ENCODE measurements at places on chromosomes 2 and 18. TPM values are rescaled to one million over a fixed set of nuclear protein-coding genes. Genes with fewer than 3 reads are reported as not detected.

DNA sequence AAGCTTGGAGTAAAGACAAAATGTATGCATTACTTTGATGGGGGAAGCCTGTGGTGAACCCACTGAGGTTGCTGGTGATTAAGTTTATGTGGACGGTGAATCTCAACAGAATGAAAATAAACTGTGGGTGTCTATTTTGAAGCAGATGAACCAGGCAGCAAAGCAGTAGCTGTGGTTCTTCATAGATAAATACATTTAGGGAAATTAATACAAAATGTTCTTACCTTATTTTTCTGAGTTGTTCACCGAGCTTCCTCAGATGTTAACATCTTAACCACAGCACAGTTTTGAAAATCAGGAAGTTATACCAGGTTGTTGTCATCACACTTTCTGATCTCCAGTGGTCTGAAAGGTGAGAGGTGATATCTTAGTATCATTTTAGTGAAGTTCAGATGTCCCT, 53.9 kb downstream of the NCK2 start:
- no peak for DNase-seq

Gene MALT1
- total RNA-seq, result 69.0 TPM

- no peak for DNase-seq
Measured at GRCh38 chr18:57052173-57052572, 94.7 kb upstream of the BOD1L2 start.

DNA sequence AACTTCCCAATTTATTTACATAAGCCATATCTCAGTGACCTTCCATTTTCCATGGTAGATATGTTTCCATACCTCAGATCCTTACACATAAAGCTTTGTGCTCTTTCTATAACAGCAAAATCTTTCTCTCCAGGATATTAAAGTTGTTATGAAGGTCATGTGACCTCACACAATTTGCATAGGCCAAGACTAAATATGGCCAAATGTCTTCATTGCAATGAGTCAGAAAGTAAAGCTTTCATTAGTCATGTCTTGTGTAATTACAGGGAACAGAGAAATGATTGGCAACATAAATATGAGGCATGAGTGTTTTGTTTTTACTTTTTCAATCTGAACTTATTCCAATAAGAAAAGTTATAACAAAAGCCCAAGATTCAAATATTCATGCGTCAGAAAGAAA, 243.5 kb downstream of the ASXL3 start:
- peak; percentile 4 for DNase-seq

- no peak for DNase-seq
Measured at GRCh38 chr2:175450029-175450760, 268.7 kb upstream of the ATP5MC3 start.

- no peak for DNase-seq
Measured at GRCh38 chr18:49862656-49863385, 49.5 kb upstream of the ACAA2 start.

- DNase-seq, result no peak
Measured at GRCh38 chr2:68861330-68861729, 9.9 kb downstream of the BMP10 start.

DNA sequence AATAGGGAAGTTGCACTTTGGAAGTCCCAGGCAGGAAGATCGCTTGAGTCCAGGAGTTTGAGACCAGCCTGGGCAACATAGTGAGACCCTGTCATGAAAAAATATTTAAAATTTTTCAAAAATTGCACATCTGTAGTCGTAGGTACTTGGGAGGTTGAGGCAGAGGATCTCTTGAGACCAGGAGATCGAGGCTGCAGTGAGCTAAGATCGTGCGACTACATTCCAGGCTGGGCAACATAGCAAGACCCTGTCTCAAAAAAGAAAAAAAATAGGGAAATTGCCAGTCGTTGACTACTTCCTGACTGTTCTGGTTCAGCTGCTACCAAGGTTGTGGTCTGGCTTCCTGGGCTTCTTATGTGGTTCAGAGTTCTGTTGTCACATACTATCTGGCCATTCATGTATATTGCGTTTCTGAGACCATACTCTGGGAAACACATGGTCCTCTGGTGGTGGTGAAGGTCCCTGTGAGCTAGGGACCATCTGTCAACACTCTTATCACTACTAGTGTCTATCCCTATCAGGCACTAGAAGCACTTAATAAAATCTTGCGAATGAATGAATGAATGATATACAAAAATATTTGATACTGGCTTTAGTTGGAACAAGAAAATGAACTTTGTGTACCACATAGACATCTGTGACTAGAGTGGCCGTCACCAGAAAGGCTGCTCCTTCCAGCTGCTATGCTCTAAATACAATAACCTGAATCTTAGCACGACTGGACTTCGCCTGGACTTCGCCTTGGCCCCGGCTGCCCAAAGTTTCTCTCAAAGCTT, 861 bp upstream of the KLHL23 start:
- no peak for DNase-seq

DNA sequence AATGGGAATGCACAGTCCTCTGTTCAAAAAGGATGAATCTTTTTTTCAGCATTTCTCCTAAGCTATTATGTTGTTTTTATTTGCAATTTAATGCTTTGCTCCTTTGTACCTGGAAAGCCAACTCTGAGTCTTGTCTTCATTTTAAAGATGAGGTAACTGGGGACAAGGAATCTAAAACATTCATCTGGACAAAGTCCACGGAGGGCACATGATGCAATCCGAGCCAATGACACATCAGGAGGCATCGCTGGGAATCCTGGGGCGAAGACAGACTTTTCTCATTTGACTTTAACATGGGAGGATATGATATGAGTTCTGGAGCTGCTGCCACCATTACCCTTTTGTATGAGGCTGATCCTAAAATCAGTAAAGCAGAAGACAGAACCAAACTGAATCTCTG, 116.5 kb upstream of the REG3G start:
- peak; percentile 18 for DNase-seq

DNA sequence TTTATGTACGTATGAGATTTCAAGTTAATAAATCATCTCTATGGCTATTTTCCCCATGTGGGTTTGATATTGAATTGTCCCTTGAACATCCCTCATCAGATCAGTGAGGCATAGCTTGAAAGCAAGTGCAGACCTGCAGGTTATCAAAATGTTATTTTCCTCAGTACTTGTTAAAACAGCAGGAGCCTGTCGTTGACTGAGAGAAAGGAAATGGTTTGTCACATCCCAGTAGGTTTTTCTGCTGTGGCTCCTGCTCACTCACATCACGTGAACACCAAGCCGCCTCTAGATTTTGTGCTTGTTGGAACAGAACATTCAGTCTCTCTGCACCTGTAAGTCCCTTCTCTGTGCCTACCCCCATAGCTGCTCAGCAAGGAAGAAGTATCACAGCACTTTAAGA, 340.3 kb downstream of the CELF4 start:
- DNase-seq, result no peak

DNA sequence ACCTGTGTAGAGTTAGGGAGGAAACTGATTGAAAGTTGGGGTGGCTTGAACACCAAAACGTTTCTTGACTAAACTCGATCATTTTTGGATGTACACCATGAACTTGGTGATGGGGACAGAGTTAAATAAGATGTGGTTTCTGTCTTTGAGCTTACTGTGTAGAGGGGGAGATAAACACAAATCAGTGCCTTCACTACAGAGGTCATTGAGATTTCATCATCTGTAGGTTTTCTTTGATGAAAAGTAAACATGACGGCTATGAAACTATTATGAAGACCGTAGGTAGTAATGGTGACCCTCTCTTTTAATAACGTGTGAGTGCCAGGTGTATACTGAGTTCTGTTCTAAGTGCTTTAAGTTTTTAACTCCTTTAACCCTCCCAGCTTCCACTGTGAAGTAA, 6.5 kb downstream of the LCLAT1 start:
- no peak for DNase-seq

GRCh38 chr2:145235312-145235711, 715.4 kb upstream of the ZEB2 start:
- no peak for DNase-seq

DNA sequence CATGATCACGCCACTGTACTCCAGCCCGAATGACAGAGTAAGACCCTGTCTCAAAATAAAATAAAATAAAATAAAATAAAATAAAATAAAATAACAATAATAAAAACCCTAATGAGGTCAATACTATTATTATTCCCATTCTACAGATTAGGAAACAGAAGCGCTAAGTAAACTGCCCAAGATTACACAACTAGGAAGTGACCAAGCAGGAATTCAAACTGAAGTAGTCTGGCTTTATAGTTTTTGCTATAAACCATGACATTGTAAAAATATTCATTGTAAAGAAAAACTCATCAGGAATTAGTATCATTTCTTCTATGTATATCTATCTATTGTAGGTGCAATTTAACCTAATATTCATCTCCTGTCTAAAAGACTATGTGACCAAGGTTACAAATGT, 1.2 kb downstream of the PLEKHM3 start:
- DNase-seq, result no peak

GRCh38 chr2:1705557-1706076, 38.7 kb downstream of the PXDN start:
- no peak for DNase-seq

DNA sequence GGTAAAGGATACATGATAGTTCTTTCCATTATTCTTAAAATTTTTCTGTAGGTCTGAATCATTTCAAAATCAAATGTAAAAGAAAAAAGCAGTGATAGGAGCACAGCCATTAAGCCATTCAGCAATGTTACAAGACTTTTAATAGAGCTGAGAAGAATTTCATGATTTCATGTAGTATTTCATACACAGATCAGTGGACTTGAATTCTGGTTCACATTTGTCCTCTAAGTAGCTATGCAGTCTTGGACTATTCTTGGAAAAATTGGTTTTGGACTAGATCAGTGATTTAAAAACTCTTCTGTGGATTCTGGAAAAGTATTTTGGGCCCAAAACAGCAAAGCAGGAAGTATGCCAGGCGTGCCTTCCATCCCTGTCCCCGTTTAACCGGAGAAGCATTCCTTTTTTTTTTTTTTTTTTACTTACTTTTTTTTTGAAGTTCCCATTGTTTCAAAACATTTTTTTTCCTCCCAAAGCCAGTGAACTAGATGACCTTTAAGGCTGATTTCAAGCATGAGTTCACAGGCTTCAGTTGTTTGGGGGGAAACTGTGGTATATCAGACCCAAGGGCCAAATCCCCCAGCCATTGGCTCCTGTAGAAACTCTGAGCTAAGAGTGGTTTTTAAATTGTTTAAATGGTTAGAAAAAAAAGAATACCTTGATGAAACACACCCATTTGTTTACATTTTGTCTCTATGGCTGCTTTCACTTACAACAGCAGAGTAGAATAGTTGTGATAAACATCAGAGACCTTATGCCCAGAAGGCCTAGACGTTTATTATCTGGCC, 17.5 kb upstream of the POLI start:
- no peak for DNase-seq

- no peak for DNase-seq
Measured at GRCh38 chr2:64514008-64514407, 10.1 kb upstream of the AFTPH start.

Gene ABCG8
- total RNA-seq, result not detected

Gene NDC80
- 68.7 TPM for total RNA-seq

Gene UGT1A3
- total RNA-seq, result not detected

Gene ERFE
- 25.3 TPM for total RNA-seq

DNA sequence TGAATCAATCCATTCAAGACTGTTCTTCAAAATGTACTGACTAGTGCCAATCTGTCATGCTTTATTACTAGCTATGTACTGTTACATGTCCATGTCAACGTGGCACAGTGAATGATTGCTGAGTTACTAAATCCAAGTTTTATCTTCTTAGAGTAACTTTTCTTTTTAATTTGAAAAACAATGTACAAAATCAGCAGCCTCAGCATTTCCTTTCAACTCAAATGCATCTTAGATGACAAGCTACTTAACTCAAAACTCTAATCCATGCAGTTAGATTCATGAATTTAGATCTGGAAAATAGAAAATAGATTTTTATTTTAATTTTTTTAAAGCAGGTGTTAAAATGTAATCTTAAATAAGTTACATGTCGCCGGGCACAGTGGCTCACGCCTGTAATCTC, 174.2 kb downstream of the CAPN13 start:
- DNase-seq, result no peak

- DNase-seq, result no peak
Measured at GRCh38 chr18:6561862-6562291, 147.2 kb upstream of the L3MBTL4 start.

DNA sequence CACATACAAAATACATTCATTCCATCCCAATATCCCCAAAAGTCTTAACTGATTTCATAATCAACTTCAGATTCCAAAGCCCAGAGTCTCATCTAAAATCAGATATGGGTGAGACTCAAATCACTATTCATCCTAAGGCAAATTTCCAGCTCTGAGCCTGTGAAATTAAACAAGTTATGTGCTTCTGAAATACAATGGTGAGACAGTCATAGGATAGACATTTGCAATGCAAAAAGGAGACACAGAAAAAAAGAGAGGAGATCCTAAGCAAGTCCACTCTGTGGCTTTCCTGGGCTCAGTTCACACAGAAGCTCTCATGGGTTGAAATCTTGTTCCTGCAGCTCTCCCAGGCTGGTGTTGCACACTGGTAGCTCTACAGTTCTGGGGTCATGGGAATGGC, 18.3 kb downstream of the ZNF892 start:
- DNase-seq, result no peak

Gene PRKRA
- total RNA-seq, result 52.5 TPM

DNA sequence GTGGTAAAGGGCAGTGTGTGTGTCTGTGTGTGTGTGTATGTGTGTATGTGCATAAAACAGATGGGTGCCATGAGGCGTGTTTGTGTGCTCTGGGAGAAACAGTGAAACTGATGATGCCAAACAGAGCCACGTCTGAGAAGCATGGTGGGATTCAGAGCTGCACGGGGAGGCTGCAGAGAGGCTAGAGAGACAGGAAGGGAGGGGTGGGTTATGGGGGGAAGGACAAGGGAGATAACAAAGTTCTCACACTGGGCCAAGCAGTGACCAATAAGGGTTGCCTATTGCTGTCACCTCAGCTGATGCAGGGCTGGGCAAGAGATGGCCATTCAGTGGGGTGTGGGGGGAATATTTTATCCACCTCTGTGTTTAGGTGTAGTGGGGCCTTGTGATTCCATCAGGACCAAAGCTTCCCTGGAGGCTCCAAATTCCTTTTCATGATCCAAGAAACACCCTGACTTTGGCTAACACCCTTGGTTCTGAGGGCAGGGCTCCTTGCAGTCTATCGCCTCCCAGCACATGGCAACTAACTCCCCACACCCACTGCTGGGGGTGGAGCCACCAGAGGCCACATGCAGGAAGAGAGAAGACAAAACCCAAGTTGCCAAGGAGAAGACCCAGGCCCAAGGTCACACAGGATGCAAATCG, 54.2 kb upstream of the POMC start:
- no peak for DNase-seq

DNA sequence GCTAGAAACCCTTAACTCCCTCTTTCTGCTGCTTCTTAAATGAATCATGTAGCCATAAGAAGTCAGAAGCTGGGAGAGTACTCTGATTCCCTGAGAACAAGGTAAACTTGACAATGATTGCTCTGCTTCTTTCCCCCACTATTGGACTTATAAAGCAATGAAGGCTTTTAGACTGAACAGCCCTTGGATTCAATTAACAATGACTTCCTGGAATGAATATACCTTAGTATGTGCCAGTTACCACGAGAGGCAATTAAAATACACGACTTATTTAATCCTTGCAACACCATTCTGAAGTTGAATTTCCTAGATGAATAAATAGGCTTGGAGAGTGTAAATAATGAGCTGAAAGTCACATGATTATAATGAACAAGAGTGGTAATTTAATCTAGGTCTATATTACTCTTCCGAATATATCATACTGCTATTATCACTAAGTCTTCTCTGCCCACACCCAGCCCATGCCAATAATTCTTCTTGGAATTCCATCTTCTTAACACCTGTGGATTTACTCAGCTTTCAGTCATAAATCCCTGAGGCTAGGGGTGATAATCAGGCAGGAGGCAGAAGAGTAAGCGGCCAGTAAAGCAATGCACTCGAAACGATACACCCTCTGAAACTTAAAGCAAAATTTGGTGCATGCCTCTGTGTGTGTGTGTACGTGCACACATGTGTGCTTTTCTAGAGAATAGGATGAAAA, 170.2 kb downstream of the ATAD2B start:
- no peak for DNase-seq

Gene NHEJ1
- 22.2 TPM for total RNA-seq
